Cortex of kidney (tissue), 1 donor: ENCODE measurements at places on chromosomes 1 and 21.

DNA sequence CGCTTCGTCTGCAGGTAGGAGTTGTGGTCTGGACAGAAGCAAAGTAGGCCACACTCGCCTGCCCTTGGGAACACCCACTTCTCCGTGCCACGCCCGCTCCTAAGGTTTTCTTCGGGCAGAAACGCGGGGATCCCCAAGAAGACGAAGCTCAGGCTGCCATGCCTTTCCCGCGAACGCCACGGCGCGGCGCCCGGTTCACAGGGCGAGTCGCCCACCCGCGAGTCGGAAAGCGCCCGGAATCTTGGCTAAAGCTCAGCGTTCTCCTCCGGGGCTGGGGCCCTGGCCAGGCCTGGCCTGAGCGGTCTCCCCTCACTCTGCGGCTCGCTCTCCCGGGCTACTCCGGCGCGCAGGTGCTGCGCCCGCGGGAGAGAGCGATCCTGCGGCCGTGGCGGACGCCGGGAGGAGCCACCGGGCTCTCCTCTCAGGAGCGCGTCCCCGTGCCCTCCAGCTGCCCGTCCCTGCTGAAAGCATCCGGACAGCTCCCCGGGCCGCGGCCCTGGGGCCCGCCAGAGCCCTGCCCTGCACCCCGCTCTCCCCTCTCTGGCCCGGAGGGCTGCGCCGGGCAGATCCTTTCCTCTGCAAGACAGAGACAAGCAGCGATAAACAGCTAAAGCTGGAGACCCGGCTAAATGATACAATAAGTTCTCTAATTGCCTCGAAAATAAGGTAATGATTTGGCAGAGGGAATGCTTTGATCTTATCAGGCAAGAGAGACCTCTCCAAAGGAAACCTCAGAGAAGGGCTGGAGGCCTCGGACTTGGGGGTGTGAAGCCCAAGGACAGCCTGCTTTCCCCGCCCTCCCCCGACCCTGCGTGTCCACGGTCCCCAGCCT lies 6.7 kb upstream of the WNT2B start:
- DNase-seq, result no peak

DNA sequence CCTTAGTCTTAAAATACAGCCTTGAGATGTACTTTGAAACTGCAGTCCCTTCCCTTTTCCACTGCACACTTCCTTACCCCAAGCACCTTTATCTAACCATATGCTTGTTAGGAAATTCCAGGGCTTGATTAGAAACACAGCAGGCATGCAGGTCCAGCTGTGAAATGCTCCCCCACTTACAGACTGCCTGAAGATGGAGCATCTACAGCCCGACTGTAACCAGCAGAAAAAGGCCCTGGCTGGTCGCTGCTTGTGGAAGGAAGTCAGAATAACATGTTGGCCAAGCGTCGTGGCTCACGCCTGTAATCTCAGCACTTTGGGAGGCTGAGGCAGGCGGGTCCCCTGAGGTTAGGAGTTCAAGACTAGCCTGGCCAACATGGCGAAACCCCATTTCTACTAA lies 37.2 kb downstream of the VN1R5 start:
- no peak for DNase-seq

- no peak for DNase-seq
Measured at GRCh38 chr1:62333441-62333840, 14.2 kb upstream of the KANK4 start.

DNA sequence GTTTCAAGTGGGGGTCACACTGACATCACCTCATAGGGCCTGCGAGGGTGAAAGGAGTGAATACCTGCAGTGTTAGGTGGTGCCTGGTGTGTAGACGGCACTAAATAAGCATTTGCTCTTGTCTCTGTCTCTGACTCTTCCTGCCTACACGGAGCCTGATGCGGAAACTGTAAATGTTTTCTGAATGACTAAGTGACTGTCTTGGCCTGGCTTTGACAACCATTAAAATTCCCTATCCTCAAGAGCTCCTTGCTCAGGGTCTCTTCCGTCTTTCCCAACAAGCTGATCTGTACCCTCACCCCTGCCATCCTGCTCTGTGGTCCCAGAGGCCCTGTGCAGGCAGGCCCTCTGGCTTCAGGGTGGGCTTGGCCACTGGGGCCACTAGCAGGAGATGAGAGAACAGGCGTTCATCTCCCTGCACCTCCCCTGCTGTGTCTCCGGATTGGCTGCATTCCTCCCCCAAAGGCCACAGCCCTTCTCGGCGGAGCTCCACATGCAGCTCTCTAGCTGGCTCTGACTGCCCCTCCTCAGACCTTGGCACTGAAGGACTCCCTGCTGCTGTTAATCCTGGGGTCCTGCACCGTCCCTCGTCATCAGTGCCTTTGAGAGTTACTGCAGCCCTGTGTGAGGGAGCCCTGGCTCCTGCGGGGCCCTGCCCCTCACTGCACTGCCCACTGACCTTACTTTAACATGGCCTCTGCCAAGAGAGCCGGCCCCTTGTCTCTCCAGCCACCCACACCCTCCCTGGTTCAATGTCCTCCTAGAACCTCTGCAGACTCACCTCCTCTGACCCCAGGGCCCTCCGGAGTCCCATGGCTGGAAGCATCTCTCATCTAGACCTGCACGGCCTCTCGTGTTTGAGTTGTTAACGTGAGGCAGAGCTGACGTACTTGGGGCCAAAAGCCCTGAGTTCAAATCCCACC lies 211.1 kb downstream of the MATN1 start:
- no peak for DNase-seq

DNA sequence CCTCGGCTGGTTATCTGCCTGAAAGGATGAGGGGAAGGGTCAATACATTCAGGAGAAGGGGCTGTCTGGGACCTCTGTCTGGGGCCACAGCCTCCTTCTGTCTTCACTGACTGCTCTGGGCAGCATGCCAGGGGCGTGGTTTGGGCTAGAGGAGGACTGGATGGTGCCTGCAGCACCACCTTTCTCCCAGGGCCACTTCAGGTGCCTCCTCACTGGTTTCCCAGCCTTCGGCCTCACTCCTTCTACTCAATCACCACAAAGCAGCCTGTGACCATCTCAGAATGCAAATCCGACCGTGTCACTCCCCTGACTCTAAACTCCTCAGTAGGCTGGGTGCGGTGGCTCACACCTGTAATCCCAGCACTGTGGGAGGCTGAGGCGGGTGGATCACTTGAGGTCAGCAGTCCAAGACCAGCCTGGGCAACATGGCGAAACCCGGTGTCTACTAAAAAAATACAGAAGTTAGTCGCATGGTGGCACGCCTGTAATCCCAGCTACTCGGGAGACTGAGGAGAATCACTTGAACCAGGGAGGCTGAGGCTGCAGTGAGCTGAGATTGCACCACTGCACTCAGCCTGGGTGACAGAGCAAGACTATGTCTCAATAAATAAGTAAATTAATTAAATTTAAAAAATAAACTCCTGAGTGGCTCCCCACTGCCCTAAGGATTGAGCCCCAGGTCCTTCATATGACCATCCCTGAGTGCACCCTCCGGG lies 50.1 kb upstream of the ECE1 start:
- DNase-seq, result no peak

DNA sequence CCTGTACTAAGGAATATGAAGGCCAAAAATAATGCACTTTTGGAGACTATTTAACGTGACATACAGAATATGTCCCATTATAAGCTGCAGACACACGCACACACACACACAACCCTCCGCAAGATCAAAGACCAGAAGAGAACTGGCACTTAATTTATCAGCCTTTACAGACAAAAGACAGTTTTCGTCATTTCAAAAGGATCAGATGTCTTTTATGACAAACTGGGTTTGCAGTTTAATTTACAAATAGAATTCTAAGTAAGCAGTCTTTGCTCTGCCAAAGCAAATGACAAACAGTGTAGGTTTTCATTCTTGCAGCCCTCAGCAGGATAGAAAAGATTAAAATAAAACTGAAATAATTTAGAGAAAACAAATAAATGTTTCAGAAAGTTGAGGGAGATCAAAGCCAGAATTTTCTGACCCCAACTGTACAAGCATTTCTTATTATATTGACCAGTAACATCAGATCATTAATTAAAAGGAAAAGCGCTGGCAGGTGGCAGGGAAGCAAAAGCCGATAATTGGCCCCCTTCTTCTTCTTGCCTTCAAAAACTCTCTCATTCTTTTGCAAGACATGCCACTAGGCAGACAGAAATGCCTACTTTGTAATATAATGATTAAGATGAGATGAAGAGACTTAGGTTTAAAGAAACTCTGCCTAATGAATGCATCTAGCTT lies 169.0 kb downstream of the DENND1B start:
- no peak for DNase-seq

DNA sequence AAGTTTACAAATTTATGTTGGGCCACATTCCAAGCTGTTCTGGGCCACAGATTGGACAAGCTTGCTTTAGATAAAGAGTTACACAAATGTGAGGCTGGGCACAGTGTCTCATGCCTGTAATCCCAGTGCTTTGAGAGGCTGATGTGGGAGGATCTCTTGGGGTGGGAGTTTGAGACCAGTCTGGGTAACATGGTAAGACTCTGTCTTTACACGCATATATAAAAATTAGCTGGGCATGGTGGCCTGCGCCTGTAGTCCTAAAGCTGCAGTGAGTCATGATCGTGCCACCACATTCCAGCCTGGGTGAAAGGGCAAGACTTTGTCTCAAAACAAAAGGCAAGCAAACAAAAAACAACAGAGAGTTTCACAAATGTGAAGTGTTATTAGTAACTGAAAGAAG lies 5.9 kb upstream of the VCAM1 start:
- DNase-seq, result no peak

- no peak for DNase-seq
Measured at GRCh38 chr1:225844236-225845061, 34.5 kb downstream of the EPHX1 start.

DNA sequence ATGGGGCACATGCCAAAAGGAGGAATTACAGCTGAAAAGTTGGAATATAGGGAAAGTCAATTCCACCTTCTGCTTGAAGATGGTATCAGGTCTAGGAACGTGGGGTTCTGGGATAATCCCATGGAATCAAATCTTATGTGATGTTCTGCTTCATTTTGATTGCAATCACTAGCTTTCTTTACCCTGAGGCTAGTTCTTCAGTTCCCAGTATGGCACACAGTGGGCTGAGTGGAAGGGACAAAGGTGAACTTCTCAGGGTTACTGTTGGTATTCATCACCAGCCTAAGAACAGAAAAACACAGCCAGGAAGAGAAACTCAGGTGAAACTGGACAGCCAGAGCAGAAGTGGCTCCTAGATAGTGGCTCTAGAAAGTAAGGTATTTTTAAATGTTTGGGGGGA lies 117.8 kb downstream of the TNFSF18 start:
- DNase-seq, result no peak

GRCh38 chr21:32114419-32115035 lies 164.3 kb downstream of the MIS18A start:
- no peak for DNase-seq

DNA sequence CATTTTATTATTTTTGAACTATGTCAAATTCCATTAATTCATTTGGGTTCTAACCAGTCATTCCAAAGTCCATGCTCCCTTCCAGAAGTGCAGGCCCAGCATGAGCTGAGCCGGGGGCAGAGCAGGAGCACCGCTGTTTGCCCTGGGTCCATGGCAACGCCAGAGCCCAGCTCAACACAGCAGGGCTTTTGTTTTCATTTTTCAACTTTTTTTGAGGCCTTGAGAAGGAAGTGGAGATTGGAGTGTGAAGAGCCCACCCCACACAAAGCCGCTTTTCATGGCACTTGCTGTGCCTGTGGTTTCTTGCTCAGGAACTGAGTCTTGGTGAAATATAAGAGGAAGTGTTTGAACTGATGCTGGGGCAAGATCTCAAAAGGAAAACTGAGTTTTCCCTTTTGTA lies 13.2 kb upstream of the PRMT2 start:
- DNase-seq, result no peak

- DNase-seq, result no peak
Measured at GRCh38 chr1:209584231-209584672, 738 bp downstream of the CAMK1G start.

GRCh38 chr1:53949023-53949990 lies 3.2 kb downstream of the LRRC42 start:
- DNase-seq, result no peak

DNA sequence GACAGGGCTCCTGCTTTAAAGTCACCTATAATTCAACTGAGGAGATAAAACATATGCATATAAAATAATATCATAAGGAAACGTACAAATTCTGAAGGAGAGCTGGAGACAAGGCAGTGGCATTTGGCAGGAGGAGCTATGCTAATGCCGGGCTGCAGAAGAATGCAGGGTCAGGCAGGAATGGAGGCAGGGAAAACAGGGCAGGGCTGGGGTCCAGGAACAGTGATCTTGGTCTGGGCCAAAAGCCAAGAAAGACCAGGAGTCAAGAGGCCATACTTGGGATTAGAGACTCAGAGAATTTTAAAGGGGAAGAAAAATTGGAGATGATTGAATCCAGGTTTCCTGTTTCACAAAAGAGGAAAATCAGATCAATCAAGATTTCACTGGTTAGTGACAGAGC lies 20.0 kb upstream of the BRDT start:
- DNase-seq, result no peak

DNA sequence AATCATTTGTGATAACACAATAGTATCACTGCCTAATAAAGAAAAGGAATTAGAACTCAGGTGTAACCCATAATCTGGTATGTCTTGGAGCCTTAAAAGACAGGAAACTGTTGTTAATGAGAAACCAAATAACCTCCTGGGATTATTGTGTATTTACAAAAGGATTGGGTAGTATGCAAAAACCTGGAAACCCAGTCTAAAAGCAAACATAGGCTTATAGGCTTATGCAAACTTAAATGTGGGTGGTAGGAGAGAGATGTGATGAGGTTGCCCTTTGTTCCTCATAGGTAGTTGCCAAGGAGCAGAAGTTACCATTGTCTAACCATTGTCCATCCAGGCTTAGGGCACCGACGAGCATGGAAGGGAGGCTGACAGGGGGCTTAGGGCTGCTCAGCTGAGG lies 165.8 kb downstream of the AK5 start:
- DNase-seq, result no peak

DNA sequence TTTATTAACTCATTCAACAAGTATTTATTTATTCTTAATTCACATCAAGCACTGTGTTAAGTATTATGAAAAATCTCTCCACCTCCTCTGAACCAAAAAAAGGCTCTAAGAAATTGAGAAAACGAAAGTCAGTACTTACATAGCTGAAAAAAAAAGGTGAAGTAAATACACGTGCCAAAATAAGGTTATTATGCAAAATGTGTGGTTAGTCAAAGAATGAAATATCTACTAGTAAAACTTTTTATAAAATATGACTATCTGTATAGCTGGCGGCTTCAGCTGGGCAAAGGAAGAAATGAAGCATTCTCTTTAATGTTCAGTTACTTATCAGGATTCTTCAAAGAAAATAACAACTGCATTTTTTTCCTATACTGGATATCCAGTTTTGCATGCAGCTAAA lies 35.5 kb upstream of the ASPM start:
- no peak for DNase-seq
